BJ (cell line): ENCODE measurements at places on chromosomes 7 and 10.

GRCh38 chr7:2629746-2630681, 1.8 kb upstream of the TTYH3 start:
- no peak for DNase-seq

GRCh38 chr10:2340831-2341647, 603.7 kb upstream of the ADARB2 start:
- no peak for DNase-seq

- no peak for DNase-seq
Observed at GRCh38 chr7:121109145-121109544, 120.6 kb downstream of the CPED1 start.

DNA sequence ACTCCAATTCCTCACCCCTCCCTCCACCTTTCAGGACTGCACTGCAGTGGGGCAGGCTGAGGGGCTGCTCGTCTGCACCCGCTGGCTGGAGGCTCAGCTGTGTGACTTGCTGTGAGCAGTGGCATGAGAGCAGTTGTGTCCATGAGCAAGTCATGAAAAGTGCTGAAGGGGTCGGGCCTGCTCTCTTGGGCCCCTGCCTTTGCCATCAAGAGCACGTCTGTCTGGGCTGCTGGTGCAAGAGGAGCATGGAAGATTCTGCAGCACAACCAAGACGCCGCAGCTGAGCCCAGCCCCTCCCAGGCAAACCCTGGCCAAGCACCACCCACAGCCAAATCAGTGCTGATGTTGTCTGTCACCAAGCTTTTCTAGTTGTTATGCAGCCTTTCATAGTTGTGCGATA, 284.3 kb downstream of the TCERG1L start:
- no peak for DNase-seq

DNA sequence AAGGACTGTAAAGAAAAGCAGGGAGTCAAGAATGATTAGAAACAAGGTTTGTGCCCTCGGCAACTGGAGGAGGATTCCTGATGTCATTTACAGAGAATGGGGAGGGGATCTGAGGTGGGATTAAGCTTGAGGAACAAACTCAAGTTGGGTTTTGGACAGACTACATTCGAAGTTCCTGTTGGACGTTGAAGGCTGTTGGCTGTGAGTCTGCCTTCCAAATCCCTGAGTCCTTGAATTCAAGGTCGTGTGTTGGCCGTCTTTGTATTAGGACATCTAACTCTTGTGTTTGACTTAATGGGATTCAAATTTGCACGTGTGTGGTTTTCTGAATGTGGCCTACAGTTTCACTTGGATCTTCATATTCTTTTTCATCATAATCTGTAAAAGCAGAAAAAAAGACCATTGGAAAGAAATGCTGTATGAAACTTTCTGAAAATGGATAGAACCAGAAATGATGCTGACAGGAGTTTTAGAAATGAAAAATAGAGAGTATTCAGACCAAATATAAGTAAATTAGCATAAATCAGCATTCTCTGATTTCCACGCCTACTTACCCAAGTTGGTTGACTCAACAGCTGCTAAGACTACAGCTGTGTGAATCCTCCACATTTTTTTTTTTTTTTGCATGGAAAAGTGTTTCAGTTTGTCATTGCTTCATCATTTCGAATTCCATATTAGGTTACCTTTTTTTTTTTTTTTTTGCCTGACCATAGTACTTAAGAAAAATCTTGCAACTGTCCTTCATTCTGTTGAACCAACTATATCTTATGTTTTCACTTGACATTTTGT, 94.8 kb downstream of the KIAA1217 start:
- no peak for DNase-seq

- no peak for DNase-seq
Observed at GRCh38 chr7:26046150-26046549, 105.8 kb upstream of the NFE2L3 start.

GRCh38 chr10:128624656-128625530, 498.7 kb upstream of the MKI67 start:
- no peak for DNase-seq

GRCh38 chr10:48627984-48628609, 23.2 kb upstream of the ARHGAP22 start:
- DNase-seq, result no peak

DNA sequence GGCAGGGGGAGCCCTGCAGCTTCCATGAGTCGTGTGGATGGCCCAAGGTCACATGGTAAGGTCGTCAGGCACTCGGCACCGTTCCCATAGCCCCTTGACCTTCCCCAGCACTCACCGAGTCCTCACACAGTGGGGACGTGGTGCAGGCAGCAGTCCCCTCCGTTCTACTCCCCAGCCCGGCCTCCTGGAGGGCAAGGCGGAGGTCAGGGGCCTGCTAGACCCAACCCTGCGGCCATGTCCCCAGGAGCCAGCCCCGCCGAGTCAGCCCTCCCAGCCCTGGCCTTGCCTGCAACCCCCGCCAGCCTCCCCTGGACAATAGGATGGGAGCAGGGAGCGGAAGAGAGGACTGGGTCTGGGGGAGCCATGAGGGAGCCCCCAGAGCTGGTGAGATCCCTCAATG, 65.2 kb downstream of the ELFN1 start:
- DNase-seq, result no peak
